Ecto neural progenitor cell (in vitro differentiated cells): ENCODE measurements at places on chromosomes 2 and 18.

- no peak for DNase-seq
Measured at GRCh38 chr2:171149986-171150693, 10.6 kb downstream of the TLK1 start.

DNA sequence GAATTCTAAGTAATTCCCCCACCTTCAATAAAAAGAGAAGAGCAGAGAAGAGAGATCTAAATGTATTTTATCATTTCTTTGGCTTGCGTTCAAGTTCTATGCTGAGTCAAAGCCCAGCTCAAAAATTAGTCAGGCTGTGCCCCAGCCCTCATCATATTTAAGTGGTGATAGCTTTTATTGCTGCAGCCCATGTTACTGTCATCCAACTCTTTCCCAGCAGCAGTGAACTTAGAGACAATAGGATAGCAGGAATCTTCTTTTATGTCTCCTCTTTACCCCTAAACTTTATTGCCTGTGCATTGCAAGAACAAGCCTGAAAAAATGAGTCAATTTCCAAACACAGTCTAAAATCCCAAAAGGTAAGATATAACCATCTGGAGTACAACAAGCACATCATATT is 1599.3 kb upstream of the PIK3C3 start:
- no peak for DNase-seq

DNA sequence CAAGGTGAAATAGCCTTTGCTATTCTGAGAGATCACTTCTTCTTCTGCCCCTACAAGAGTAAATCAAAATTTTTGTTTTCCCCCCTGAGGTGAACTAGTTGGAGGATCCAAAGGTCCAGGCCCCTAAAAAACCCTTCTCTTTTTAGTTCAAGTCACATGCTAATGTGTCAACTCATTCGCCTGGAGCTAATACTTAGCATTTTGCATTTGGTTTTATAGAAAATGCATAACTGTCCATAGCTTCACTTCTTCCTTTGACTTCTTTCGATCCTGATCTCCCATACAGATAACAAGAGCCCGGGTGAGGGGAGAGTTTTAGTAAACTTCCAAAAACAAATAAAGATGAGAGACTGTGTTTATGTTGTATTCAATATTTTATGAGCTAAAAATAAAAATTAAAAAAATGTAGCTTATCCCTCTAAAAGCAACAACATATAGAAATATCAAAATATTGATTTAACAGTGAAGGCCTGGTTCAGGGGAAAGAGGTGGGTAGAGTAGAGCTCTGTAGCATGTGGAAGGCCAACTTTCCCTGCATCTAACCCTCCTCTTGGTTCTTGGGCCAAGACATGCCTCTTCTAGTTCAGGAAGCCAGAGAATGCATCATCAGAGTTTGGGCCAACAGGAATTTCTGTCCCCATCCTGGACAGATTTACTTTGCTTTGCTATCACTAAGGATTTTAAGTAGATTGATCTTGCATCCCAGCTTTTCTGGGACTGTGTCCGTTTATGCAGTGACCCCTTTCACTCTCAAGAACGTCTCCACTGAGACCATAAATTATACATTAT is 333.8 kb downstream of the ALK start:
- DNase-seq = no peak

DNA sequence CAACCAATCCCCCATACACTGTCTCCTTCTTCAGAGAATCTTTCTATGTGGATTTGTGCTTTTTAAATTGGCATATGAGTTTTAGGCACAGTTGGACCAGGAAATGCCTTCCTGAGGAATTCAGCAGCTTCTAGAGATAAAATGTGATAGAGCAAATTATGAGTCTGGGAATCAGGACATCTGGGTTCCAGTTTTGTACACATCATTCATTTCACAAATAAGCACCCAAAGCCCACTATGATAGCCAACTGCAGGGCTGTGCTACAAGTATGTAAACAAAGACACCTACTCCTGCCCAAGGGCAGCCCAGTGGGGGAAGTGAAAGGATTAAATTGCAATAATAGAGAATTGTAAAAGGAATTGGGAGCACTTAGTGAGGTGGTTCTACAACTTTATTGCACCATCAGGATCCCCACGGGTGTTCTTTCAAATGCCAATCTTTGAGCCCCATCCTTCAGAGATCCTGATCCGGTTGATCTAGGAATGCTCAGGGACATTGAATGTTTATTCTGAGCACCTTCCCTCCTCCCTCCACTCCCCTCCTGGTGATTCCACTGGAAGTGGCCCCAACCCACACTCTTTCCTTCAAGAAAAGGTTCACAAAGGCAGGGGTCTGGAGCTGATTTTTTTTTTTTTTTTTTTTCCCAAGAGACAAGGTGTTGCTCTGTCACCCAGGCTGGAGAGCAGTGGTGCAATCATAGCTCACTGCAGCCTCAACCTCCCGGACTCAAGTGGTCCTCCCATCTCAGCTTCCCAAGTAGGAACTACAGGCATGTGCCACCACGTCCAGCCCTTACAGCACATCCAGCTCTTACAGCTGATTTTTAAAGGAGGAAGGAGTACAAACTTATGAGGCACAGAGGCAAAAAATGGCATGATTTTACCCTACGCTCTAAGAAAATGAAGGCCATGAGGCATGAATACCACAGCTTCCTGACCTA is 11.1 kb upstream of the KCMF1 start:
- DNase-seq = no peak

DNA sequence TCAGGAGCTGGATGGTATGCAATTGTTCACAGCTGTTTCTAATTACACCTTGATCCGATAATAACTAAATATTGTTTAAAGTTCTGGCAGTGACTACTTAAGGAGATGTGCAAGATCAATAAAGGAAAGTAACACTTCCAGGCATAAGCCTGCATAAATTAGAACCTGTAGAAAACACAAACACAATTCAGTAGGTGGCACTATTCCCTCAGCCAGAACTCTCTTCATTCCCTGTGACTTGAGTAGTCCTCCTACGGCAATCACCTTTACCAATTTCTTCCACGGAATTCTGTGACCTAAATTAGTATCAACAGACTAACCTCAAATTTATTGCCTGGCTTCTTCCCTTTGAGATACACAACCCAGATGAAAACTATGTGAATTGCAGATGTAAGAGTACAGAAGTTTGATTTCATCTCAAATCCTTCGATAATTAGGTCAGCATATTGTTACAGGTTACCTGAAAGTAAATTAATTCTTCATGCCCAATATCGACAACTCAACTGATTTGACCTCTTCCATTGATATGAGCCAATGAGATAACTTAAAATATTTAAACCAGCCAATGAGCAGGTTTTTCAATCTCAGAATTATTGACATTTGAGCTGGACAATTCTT is 137.8 kb downstream of the PID1 start:
- no peak for DNase-seq

DNA sequence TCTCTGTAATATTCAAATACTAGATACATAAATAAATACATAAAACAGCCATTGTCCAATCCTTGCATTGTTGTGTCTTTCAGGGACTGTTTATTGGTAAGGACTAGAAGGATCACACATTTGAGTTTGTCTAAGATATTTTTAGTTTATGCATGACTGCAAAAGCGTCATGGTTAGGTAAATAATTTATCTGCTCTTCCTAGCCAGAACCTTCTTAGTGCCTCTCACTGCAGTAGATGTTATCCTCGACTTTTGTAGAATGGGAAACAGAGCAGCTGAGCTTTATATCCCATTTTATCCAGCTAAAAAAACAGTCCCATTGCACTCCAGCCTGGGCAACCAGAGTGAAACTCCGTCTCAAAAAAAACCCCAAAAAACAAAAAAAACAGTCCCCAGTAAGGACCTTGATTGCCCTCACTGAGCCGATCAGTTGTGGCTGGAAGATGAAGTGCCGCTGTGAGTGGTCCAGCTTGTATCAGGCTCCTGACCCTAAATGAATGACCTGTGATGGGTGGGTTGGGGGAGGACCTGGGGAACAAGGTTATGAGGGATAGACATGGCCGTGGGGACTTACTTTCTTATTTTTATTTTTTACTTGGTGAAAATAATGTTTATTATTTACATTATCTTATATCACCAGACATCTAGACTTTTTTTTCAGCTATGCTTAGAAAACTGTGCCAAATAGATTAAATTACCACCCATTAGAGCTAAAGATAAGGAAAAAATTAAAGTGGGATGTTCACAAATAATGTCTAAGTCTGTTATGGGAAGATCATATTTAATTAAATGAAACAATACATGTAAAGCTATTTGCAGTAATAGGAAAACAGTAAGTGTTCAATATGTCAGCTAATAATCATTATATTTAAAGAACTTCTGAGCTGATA is 10.9 kb upstream of the ADAM23 start:
- no peak for DNase-seq

DNA sequence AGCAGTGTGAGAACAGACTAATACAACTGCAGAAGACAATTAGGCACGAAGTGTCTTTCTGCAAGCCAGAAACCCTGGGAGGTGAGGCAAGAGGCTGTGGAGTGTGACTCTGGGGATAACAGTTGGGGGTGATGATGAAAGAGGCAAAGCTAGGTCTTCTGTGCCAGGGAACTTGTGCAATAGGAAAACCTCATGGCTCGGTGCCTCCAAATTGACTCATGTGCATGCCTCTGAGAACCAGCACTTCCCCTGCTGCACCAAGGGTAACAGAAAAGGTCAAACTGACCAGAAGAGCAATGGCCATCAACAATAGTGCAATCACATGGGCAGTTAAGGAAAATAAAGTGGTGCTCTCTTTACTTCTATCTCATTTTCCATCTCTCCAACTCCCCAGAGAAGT is 136.4 kb downstream of the SCG2 start:
- DNase-seq = no peak

GRCh38 chr2:105910497-105911238 is 166.0 kb downstream of the NCK2 start:
- DNase-seq = no peak

- no peak for DNase-seq
Measured at GRCh38 chr18:1425679-1426078, 521.0 kb downstream of the ADCYAP1 start.

DNA sequence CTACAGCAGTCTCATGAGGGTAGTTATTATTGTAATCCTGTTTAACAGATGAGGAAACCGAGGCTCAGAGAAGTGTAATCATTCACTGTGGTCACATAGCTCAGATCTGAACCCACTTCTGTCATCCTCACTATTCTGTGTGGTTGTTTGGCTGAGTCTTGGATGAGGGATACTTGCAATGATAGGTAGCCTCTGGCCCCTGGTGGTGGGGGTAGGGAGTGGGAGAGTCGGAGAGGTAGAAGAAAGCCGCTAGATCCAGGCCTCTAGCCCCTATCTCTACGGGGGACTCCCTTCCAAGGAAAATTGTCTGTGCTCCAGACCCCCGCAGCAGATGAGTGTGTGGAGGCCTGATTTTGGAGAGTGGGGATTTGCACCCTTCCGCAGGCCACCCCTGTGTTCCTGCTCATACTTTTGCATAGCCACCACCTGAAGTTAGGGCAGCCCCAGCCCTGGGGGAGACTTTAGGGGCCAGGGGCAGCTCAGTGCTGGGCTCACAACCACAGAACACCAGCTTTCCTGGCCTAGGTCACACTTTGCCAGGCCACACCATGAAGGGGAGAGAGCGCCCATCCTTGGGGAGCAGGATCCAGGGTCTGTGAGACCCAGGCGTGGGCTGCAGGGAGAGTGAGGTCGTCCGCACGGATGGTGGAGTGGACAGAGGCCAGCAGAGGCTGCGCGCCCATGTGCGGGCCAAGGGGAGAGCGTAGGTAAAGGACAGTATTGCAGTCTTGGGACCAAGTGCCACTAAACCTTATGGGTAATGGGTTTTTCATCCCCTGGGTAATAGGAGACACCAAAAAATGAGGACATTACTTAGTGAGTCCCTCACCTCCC is 148.2 kb downstream of the GLI2 start:
- DNase-seq = no peak

DNA sequence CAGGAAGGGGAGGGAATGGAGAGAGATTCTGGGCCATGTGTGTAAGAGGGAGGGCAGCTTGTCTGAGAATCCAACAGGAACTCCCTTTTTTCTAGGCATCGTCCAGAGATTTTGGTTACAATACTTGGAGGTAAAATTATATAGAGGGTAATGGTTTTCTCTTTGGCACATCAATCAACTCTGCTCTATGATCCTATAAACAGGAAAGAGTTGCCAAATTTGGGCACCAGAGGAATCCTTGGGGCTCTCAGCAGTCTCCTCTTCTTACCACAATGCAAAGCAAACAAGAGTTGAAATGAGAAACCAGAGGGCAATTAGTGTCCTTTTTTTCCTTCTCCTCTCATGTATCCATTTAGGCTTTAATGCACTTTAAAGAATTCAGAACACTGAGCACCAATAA is 243.4 kb downstream of the SLC8A1 start:
- DNase-seq = no peak

- no peak for DNase-seq
Measured at GRCh38 chr2:98252038-98252773, 94.0 kb upstream of the CNGA3 start.

- no peak for DNase-seq
Measured at GRCh38 chr2:155125585-155126230, 427.2 kb downstream of the KCNJ3 start.

DNA sequence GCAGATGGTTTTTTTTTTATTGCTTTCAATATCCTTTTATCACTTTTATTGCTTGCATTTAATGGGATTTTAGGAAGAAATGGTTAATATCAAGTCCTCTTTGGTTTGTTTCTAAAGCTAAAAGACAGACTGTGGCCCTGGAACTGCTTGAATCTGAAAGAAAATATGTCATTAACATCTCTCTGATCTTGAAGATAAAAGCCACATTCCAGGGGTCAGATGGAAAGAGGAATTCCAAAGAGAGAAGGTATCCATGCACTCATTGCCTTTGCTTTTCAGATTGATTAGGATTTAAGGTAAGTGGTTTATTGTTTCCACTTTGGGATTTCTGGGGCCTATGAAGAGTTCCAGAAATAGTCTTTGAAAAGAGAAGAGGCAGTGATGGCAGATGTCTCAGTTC is 54.1 kb downstream of the ARHGEF33 start:
- no peak for DNase-seq

DNA sequence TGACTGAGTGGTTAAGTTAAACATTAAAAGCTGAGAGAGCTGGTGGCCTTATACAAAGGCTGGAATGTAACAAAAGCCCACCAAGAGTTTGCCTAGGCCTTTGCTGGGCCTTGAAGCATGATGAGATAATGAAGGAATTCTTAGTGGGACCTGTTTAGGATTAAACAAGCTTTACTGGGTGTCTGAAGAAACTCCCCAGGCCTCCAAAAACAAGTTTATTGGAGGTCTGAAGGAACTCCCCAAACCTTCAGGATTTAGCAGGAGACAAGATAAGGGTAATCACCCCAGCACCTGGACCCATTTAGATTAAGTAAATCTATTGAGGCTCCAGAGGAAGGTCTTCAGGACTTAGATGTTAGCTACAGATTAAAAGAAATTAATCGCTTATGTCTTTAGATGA is 18.7 kb downstream of the PCARE start:
- DNase-seq = no peak

GRCh38 chr18:32177530-32177929 is 12.3 kb upstream of the MEP1B start:
- DNase-seq = no peak

DNA sequence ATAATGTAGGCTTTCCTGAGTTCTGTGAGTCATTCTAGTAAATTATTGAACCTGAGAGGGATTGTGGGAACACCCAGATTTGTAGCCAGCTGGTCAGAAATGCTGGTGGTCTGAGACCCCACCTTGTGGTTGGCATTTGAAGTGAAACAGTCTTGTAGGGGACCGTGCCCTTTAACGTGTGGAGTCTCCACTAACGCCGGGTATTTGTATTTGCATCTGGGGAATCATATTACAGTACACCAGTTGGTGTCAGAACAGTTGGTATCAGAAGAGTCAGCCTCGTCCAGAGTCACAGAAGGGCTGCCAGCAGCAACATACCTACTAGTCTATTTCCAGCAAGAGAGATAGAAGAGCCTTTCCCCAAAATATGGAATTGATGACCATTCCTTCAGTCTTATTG is 38.3 kb upstream of the PTPN4 start:
- no peak for DNase-seq
